ENCODE measurements at places on chromosomes 2 and 18.

GRCh38 chr2:175476374-175476773 is 294.9 kb upstream of the ATP5MC3 start:
- DNase-seq = no peak

GRCh38 chr2:39778775-39779340 is at the start of gene THUMPD2:
TSS of gene THUMPD2 (minus strand) at chr2:39779258. CDS start at chr2:39779239, 19 bp downstream.
- peak; percentile 78 for DNase-seq

- no peak for DNase-seq
These were observed 330.9 kb downstream of the DCC start for GRCh38 chr18:52670896-52671295.

DNA sequence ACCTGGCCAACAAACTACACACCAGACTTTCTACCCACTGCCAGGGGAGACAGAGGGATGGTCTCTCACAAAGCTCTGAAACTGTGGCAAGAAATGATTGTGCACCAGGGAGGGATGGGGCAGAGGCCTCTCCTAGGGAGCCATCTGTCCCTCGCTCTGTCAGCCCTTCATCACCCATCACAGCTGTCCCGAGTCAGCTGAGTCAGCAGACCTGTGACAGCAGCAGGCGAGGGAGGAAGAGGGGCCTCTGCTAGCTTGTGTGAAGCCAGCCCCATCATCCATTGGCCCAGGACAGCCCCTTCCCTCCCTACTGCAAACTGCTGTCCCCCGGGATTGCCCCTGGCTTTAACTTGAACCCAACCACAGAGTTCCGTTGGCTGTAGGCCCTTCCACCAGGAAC is 5.0 kb downstream of the SH2D6 start:
- DNase-seq = no peak

- peak; percentile 20 for DNase-seq
These were observed 63.2 kb downstream of the GNAL start for GRCh38 chr18:11752116-11752911.

DNA sequence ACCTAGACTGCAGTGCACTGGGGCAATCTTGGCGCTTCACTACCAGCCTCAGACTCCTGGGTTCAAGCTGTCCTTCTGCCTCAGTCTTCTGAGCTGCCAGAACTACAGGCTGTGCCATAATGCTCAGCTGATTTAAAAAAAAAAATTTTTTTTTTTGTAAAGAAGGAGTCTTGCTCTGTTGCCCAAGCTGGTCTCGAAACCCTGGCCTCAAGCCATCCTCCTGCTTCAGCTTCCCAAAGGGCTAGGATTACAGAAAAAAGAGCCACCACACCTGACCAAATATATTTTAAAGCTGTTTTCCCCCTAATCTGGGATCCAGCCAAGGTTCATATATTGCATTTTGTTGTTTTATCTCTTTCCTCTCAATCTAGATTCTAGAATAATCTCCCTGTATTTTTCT is 82.2 kb downstream of the RAB31 start:
- no peak for DNase-seq

GRCh38 chr2:68303033-68303901 is 16.5 kb downstream of the CNRIP1 start:
- DNase-seq = no peak
